NCI-H1105 (cell line): ENCODE measurements at places on chromosomes 2 and 18.

DNA sequence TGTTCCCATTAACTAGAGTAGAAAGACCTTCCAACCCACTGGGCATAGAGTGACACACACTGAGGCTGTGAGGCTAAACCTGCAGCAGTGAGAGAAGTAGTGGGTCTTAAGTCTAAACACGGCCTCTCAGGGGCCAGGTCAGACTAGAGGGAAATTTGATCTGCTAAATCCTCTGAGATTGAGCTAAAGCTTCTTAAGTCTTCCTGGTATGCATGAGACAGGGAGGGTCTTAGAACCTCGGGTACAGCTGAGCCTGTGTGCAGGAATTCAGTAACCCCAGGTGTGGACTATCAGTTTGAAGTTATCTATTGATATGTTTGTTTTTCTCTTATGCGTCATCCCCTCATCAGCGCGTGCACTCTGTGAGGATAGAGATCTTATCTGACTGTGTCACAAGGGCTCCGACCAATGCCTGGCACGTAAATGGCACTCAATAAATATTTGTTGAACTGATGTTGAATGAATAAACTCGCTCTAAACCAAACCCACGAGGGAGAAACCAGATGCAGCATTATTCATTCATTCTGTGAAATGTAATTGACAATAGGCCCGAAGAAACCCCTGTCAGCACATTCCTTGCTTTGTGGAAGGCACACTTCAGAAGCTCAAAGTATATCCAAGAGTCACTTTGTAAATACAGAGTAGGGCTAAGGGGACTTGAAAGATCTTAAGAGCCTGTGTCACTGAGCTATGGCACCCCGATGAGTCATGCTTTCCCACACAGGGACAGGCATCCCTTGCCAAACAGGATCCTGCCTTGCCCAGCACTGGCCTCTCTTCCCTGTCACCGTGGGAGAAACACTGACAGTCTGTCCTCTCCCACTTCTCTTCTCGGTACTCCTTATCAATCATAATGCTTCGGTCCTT is 21.7 kb upstream of the RAB10 start:
- no peak for DNase-seq

GRCh38 chr2:48175254-48175653 is 269.0 kb upstream of the FBXO11 start:
- no peak for DNase-seq

DNA sequence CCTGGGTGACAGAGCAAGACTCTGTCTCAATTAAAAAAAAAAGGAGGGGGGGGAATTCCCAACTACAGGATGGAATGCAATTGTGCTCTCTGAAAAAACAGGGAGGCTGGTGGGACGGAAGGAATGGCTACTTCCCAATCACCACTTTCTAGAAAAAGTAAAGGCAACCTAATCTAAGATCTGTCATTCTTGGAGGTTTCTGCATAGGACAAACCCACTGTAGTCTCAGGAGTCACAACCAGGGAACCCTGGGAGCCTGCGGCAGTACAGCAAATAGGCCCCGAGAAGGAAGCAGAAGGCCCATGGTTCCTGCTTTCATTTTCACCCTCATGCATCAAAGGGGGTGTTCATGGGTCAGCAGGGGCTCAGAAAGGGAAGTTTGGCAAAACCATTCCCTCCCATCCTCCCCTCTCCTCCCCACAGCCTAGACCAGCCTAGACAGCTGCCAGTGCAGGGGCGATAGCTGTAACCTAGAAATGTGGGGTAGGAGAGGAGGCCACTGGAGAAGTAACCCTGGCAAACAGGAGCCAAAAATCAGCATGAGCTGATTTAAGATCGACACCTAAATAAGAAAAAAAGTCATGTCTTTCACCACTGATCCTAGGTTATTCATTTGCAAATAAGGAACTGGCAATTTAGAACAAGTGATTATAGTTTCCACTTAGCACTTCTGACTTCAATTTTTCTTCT is 48.0 kb downstream of the TRABD2A start:
- DNase-seq, result no peak

GRCh38 chr18:74513883-74514205 is 17.7 kb downstream of the CNDP2 start:
- DNase-seq, result no peak

DNA sequence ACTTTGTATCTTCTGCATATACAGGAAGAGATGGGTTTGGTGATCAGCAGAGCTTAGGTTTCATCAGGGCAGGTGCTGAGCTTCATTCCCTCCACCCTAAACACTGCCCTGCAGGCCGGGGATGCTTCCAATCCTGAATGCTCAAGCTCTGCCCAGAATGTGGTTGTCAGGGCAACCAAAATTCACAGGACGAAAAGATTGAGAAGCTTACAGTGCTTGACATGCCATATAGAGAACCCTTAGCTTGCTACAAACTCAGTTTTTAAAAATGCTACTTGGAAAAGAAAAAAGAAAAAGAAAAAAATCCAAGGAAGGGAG is 65.6 kb downstream of the SH3RF3 start:
- DNase-seq, result no peak

DNA sequence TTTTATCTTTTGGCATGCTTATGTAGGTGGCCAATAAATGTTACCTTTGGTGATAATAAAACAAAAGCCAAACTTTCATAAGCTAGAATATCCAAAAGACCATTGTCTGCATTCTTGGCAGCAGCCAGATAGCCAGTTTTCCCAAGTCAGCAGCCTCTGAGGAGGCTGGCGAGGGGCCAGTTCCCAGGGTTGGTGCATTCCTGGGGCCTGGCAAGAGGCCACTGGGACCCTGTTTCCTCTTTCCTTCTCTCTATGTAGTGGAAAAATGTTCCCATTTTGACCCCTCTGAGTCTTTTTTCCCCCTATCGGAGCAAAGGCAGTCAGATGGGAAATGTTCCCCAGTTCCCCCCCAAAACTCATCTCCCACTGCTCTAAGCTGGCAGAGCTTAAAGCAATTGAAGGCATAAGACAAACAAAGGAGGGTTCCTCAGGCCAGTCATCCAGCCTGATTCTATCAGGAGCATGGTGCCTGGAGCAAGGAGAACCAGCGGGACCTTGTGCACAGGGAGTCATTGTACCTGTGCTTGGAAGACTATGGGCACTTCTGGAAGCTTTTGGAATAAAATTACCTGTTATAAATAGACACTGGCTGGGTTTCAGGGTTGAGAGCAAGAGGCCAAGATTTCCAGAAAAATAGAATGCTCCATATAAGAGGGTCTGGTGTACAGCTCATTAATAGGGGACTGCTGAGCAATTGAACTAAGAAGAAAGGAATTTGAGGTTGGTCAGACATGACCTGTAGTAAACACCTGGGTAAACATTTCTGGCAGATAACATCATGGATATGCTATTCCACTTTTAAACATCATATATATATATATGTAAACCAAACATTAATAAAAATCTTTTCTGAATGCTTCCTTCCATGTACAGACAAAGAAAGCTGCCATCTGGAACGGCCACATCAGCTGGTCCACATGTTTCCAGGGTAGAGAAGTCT is 63.4 kb downstream of the NCKAP5 start:
- no peak for DNase-seq
